ENCODE measurements at places on chromosomes 13 and 19.

GRCh38 chr13:31168736-31169135 lies 7.0 kb upstream of the HSPH1 start:
- DNase-seq = no peak

DNA sequence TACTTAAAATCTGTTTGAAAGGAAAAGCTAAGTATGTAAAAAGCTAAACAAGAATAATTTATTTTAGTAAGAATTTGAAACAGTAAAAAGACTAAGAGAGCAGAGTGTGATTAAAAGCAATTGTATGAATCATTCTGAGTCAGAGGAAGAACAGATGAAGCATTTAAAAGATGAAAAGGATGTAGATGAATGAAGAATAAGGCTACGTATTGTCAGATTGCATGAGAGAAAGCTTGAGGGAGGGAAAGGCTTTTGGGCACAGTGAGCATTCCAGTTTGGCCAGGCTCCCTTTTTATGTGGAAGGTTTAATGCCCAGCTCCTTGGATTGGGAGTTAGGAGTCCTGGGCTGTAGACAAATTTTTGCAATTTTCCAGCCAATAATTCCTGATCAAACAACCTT lies 117.7 kb downstream of the FREM2 start:
- no peak for DNase-seq

DNA sequence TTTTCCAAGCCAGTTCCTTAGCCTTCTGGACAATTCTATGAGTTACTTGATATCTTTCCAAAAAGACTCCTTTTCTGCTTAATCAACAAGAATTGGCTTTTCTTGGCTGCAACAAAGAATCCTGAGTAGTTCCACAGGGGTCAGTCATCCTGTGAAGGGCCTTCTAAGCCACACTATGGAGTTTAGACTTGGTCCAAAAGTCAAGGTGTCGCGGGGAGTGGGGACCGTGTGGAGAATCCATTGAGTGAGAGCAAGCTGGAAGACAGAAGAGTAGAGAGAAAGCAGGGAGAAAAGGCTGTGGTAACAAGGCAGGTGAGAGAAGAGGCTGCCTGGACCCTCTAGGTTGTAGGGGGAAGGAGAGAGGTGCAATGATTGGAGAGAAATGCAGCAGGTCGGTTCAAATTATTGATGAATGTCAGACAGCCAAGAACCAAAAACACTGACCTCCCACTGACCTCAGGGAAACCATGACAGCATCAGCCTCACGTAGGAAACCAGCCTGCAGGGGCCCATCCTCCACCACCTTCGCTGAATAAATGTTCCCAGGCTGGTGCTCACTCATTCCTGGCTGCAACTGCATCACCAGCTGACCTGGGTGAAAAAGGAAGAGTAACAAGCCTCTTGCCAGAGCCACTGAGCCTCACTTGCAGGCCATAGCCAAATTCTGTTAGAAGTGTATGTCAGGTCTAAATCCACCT lies 7.1 kb upstream of the IFT88 start:
- DNase-seq = no peak

GRCh38 chr19:39582442-39582841 lies 19.9 kb upstream of the LGALS13 start:
- no peak for DNase-seq

DNA sequence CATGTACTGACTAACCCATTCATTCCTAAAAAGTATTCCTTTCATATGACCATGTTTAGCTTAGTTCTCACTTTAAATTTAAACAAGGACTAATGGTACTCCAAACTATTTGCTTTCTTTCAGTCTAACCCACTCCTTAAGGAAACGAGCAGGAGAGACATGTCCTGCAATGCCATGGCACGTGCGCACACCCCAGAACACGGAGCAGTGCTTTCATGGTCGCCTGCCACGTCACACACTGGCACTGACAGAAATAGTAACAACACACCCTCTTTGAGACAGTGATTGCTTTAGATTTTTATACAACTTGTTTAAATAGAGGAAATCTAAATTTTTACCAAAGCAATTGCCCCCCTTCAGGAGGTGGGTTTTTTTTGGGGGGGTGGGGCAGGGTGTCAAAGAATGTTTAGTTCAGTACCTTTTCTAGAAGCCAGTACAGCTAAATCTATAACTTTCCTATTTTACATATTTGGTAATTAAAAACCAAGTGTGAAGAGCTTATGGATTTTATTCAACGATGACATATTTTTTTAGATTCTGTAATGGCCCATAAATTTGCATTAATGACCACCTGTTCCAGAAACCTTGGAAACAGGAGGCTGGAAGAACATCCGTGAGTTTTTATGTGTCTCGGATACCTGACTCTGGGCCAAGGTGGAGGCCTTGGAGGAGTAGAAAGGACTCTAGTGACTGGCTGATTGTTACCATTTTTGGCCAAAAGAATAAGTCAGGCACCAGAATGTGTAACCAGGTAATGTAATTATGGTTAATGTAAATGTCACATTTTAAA lies 247.1 kb downstream of the DCT start:
- no peak for DNase-seq

DNA sequence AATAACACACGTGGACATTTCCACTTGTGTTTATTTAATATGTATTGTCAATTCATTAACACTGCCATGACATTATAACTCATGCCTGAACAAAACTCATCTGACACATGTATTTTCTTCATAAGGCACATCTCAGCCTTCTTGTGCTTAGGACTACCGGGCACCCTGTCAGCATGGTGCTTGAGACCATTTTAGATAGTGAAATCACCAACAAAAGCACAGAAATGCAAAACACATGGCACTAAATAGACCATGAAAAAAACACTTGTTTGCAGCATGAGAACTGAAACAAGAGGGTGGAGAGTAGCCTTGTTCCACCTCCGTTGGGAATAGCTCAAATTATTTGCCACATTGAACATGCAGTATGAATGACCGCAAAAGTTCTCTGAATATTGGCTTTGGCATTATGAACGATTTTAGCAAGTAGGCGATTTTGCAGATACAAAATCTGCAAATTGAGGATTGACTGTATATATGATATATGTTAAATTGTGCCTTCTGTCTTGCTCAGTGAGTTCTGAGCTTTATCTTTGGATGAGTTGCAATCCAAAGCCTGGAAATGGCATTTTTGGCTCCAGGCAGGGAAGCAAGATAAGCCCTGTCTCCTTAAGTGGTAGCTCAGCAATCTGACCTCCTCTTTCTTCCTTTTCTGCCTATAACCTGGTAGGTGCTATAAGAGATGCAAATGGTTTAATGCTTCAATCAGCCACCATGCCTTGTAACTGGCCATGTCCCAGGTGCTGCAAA lies 328.2 kb downstream of the HS6ST3 start:
- no peak for DNase-seq
